Breast epithelium (tissue), 4 donors: ENCODE measurements at places on chromosomes 2 and 18.

GRCh38 chr2:10067330-10067729 is 12.9 kb downstream of the CYS1 start:
- DNase-seq = no peak

- DNase-seq = no peak
Measured at GRCh38 chr2:211494085-211494484, 937.7 kb downstream of the CPS1 start.

- DNase-seq = no peak
Measured at GRCh38 chr2:159985656-159986055, 76.8 kb downstream of the PLA2R1 start.

DNA sequence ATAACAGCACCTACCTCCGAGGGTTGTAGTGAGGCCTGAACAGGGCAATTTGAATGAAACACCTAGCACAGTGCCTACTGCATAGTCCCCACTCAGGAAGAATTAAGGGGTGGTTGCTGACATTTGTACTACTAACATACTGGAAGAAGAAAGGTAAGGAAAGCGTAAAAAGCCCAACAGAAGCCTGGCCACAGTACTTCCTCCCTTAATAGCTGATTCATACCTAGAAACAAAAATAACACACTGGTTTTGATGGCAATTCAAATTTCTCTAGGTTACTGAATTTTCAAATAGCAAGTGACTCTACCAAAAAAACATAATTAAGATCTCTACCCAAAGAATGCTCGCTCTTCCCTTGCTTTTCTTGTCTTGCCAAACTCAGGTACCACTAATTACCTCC is 16.2 kb downstream of the SUCLG1 start:
- no peak for DNase-seq

- DNase-seq = no peak
Measured at GRCh38 chr2:186033541-186033940, 294.9 kb downstream of the FSIP2 start.

GRCh38 chr2:112687522-112687921 is 33.3 kb upstream of the NT5DC4 start:
- DNase-seq = no peak

DNA sequence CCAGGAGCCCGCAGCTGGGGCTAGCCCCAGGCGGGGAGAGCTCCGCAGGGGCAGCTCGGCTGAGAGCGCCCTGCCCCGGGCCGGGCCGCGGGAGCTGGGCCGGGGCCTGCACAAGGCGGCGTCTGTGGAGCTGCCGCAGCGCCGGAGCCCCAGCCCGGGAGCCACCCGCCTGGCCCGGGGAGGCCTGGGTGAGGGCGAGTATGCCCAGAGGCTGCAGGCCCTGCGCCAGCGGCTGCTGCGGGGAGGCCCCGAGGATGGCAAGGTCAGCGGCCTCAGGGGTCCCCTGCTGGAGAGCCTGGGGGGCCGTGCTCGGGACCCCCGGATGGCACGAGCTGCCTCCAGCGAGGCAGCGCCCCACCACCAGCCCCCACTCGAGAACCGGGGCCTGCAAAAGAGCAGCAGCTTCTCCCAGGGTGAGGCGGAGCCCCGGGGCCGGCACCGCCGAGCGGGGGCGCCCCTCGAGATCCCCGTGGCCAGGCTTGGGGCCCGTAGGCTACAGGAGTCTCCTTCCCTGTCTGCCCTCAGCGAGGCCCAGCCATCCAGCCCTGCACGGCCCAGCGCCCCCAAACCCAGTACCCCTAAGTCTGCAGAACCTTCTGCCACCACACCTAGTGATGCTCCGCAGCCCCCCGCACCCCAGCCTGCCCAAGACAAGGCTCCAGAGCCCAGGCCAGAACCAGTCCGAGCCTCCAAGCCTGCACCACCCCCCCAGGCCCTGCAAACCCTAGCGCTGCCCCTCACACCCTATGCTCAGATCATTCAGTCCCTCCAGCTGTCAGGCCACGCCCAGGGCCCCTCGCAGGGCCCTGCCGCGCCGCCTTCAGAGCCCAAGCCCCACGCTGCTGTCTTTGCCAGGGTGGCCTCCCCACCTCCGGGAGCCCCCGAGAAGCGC is 15.0 kb upstream of the GMPPA start:
- no peak for DNase-seq

GRCh38 chr2:8679827-8680731 is 1.8 kb upstream of the ID2 start:
- peak; percentile 44 for DNase-seq

GRCh38 chr2:237092506-237092905 is 6.8 kb downstream of the COPS8 start:
- DNase-seq = no peak
